Chondrocyte (in vitro differentiated cells): ENCODE measurements at places on chromosomes 7 and 10. TPM values are rescaled to one million over a fixed set of nuclear protein-coding genes. Genes with fewer than 3 reads are reported as not detected.

UNCX gene
- total RNA-seq = not detected in 3 replicates

HECW1 gene
- total RNA-seq = 0.65 to 1.9 TPM (median 1.5 TPM) in 3 replicates

GRCh38 chr7:30654296-30655090 is 27.8 kb downstream of the CRHR2 start:
- no peak overlapping the region for H3K4me3 ChIP-seq
- peaks cover 3% of the 10 kb centered on the region for H3K4me1 ChIP-seq
- H3K36me3 ChIP-seq = peaks cover 15% of the 10 kb centered on the region
- DNase-seq = peak; percentile 75

- no peaks in the 10 kb centered on the region for H3K4me1 ChIP-seq
- H3K27me3 ChIP-seq = no peaks in the 10 kb centered on the region
- H3K4me3 ChIP-seq = no peak overlapping the region
- no peaks in the 10 kb centered on the region for H3K36me3 ChIP-seq
- H3K27ac ChIP-seq = no peak overlapping the region
Observed at GRCh38 chr7:112843151-112843550, 53.0 kb upstream of the TMEM168 start.

DNA sequence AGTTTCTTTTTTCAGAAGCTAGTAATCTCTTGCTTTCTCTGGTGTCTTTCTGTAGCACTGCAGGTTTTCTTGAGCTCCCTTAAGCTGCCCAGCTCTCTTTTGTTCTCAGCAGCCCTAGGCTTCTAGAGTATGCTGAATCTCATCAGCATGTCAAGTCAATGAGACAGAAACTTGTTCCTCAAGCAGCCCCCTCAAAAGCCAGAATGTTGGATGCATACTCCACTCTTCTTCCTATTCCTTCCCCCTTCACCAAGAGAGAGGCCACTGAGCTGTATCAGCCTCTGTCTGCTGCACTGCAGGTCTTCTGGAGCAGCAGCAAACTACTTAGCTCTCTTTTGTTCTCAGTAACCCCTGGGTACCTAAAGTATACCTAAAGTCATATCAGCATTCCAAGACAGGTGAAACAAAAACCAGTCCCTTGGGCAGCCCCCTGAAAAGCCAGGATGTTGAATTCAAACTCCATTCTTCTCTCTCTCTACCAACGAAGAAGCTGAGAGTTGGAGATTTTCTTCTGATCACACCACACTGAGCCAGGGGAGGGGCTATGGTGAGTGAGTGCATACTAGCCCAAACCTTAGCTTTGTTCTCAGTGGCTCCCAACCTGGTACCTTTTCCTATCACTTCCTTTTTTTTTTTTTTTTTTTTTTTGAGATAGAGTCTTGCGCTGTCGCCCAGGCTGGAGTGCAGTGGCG is 73.3 kb upstream of the WAC start:
- H3K27me3 ChIP-seq = peaks cover 6% of the 10 kb centered on the region
- H3K4me1 ChIP-seq = peaks cover 4% of the 10 kb centered on the region
- no peak overlapping the region for H3K27ac ChIP-seq

- no peak overlapping the region for H3K27ac ChIP-seq
- no peaks in the 10 kb centered on the region for H3K36me3 ChIP-seq
- DNase-seq = no peak
Observed at GRCh38 chr7:80661729-80662128, 23.3 kb downstream of the CD36 start.
